ENCODE measurements at places on chromosomes 2 and 18.

DNA sequence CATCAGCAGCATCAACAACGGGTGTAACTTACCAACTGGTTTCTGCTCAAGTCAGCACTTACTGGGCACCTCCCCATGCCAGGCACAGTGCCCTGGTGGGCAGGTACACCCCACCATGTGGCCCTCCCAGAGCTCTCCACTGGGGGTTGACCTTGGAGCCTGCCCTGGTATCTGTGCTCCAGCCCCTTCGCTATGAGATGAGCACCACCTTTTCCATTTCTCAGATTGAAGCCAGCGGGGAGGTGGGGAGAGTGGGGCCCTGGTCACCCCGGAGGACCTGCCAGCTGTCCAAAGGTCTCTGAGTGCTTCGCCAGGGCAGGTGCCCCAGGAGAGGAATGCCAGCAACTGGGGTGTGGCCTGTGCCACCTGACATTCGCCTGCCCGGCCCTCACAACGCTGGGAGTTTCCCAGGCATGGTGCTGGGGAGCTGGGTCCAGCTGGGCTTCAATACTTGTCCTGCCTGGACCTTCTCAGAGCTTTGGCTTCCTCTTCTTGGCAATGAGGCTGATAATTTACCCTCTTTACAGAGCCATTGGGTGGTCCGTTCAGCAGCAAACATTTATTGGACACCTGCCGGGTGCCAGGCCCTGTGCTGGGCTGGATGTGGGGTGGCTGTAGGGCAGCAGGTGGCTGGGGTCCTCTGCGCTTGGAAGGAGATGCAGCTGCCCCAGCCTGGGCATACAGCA is 5.9 kb upstream of the ZAP70 start:
- DNase-seq = no peak

DNA sequence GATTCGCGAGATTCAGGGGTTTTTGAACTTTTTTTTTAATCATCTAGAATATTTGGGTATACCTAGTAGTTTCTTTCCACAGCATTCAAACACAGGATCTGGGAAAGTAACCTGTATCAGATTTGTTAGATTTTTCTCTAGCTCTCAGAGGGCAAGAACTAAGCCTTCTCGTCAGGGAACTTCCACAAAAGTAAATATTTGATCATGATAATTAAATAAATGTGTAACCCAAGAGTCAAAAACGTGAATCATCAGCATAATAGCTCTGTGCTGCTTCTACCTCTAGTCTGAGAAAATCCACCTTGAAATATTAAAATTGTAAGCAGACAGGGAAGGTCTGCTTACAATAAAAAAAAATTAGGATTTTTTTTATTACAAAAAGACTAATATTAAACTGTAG is 225.7 kb upstream of the SPOPL start:
- no peak for DNase-seq

DNA sequence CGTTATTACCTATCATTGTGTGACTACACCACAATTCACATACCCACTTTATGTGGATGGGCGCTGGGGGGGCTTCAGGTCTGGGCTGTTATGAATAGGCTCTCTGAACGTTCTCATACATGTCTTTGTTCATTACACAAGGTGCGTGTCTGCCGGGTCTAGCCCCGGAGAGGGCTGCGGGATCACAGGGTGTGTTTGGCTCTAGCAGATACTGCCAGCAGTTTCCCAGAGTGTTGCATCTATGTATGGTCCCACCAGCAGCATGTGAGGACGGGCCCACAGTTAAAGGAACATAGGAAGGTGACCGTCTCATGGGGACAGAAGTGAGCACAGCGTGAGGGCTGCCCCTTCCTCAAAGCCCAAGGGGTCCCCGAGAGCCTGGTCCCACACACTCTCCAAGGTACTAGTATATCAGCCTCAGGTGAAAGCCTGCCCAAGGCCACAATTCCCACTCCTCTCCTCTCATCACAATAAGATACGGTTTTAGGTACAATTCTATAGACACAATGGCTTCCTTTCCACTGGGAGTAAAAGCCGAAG is 48.8 kb downstream of the TFCP2L1 start:
- DNase-seq = no peak

DNA sequence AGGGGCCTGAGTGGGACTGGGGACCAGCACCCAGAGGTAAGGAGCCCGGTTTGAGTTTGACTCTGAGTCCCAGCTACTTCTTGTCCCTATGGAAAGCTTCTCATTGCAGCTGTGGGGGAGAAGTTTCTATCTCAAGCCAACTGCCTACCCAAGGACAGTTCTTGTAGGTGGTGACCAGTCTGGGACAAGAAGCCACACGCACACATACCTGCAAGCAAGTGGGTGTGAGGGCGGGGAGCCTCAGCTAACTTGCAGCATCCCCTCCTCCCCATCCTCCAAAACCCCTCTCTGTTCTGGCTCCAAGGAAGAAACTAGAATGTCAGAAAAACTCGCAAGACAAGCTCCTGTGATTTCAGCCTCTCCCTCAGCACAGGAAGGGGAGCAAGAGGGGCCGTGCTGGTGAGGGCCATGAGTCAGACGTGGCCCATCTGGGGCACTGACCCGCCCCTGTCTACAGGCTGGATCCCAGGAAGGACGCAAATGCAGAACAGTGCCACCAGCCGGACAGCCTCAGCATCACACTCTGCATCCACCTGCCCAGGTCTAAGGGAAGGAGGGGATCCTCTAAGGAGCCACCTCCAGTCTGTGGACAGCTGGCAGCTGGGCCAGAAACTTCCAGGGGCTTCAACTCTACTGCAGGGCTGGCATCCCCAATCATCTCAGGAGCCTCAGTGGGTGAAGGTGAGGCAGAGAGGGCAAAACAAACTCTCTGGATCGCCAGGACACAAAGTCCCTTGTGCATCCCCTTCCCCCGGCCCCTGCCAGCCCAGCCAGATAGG is 103.4 kb downstream of the TNS1 start:
- DNase-seq = no peak

DNA sequence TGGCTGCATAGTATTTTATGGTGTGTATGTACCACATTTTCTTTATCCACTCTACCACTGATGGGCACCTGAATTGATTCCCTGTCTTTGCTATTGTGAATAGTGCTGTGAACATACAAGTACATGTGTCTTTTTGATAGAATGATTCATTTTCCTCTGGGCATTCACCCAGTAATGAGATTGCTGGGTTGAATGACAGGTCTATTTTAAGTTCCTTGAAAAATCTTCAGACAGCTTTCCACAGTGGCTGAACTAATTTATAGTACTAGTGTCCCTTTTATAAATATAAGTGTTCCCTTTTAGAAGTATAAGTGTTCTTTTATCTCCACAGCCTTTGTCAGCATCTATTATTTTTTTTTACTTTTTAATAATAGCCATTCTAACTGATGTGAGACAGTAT is 303.9 kb upstream of the EPHA4 start:
- DNase-seq = no peak

GRCh38 chr2:124286089-124286783 is 261.1 kb downstream of the CNTNAP5 start:
- DNase-seq = no peak

DNA sequence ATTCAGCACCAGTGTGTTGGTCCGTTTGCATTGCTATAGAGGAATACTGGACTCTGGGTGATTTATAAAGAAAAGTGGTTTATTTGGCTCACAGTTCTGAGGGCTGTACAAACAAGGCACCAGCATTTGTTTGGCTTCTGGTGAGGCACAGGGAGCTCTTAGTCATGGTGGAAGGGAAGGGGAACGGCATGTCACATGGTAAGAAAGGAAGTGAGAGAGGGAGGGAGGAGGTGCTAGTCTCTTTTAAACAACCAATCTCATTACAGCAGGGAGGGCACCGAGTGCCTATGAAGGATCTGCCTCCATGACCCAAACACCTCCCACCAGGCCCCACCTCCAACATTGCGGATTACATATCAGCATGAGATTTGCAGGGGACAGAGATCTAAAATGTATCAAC is 143.9 kb upstream of the DLX2 start:
- no peak for DNase-seq

DNA sequence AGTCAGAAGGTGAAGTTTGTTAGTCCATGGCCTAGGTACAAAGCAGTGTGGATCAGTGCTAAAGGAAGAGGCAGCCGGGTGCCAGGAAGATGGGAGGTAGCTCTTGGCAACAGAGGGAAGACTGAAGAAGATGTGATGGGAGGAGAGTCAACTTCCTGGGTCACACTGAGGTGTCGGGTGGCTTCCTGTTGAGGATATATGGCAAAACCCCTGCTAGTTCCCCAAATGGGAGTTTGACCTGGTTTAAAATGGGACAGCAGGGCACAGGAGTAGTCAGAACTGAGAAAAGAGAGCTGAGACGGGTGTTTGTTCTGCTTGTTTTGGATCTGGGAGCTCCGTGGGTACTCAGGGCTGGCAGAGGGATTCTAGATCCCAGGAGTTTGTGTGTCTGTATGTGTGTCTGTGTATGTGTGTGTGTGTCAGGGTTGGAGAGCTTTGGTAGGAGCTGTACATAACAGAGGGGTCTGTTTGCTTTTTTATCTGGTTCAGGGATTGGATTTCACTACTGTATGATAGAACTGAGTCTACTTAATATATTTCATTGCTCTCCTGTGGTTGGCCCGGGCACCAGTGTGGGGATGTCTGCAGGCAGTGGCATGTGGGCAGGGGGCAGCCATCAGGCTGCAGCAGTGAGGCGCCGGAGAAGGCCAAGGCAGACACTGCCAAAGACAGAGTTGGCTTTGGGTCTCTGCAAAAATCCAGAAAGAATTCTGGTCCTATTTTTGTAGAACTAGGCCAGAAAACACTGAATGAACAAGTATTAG is 17.1 kb downstream of the MXD1 start:
- DNase-seq = no peak

DNA sequence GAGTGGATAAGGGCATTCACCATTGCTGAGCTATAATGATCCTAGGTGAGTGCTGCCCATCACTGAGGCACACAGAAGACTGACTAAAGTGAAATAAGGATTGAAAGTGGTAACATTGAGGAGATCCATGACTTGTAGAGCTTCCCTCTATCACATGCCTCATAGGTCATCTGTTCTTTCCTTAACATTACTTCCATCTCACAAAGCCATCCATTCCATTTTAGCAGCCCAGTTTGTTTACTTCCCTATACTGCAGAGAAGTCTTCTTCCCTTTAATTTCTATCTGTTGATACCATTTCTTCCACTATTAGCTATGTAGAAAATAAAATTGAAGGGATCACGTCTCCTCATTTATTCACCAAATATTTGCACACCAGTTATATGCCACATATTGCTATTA is 32.1 kb downstream of the ME2 start:
- no peak for DNase-seq
